ENCODE measurements at places on chromosomes 3 and 15. TPM values are rescaled to one million over a fixed set of nuclear protein-coding genes. Genes with fewer than 3 reads are reported as not detected.

DNAJB8 gene
- total RNA-seq = not detected

ZNF717 gene
- 13.3 TPM for total RNA-seq

CCR3 gene
- not detected for total RNA-seq

GOLGA6B gene
- not detected for total RNA-seq

HYAL1 gene
- 5.8 TPM for total RNA-seq

LMAN1L gene
- not detected for total RNA-seq

MASP1 gene
- total RNA-seq = 1.9 TPM

AGTR1 gene
- total RNA-seq = 7.3 TPM

SACM1L gene
- 57.3 TPM for total RNA-seq

BFSP2 gene
- total RNA-seq = not detected

RHCG gene
- not detected for total RNA-seq

CCK gene
- not detected for total RNA-seq

GNAT1 gene
- not detected for total RNA-seq

PLCH1 gene
- total RNA-seq = not detected

LRRC49 gene
- 8.9 TPM for total RNA-seq

LDHAL6B gene
- total RNA-seq = not detected

GXYLT2 gene
- total RNA-seq = 35.1 TPM

FRMD5 gene
- total RNA-seq = 0.27 TPM

SLCO2A1 gene
- 7.9 TPM for total RNA-seq

SLC9C1 gene
- total RNA-seq = not detected

GOLGA6D gene
- not detected for total RNA-seq

TMCO5A gene
- total RNA-seq = not detected

Measured in thoracic aorta (tissue), 2 donors.